ENCODE measurements at places on chromosomes 5 and 9.
A peak's percentile ranks its signal among the peaks of the same experiment; 100 is the strongest.

- peak; percentile 87 for DNase-seq
Observed at GRCh38 chr9:71814815-71815214, 46.5 kb upstream of the CEMIP2 start.

- no peak for DNase-seq
Observed at GRCh38 chr9:21286099-21286498, 19.0 kb downstream of the IFNA5 start.

- peak; percentile 91 for DNase-seq
Observed at GRCh38 chr5:16889972-16890519, 46.0 kb downstream of the MYO10 start.

DNA sequence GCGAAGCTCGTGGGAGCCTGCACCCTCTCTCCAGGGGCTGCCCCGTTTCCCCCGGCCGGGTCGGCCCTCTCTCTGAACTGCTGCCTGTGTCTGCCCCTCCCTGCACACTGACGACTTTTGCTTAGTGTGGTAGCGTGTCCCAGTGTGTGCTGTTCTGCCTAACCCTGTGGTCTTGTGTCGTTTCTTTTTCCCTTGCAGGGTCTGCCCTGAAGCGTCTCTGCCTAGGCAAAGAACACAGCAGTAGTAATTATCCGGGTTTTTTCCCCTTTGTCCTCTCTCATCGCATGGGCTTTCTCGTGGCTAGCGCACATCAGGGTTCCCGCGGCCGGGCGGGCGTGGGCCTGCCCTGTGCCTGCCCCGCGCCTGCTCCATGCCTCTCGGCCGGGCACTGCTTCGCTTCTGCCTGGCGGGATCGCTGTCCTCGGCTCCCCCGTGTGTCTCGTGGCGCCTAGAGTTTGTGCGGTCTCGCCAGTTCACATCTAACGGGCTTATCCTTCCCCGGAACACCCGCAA, 122.7 kb downstream of the WNK2 start:
- no peak for DNase-seq

- DNase-seq: no peak
Observed at GRCh38 chr9:20023210-20023905, 234.5 kb upstream of the SLC24A2 start.

DNA sequence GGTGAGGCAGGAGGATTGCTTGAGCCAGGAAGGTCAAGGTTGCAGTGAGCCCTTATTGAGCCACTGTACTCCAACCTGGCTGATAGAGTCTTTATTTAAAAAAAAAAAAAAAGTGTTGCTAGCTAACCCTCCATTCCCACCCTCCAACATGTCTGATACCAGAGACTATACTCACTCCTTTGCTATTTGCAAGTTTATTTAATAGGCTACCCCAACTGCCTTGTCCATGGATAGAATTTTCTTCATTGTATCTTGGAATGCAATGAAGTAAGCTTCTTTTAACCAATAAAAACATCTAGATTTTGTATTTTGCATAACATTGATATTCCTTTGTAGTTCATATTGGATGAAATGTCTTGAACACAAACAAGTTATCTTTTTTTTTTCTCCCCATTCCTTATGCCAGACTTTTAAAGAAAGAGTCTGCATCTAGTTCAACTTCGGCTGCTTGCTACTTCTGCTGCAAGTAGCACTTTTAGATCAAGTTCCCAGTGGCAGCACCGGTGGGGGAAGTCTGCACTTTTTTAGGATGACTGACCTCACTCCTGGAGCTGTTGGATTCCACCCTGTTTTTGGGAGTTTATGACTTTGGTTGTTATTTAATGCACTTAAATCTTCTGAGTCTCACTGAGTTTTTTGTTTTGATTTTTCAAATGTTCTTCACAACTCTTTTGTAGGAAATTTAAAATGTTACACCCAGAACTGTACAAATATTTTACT, 112.5 kb downstream of the UHRF2 start:
- DNase-seq: peak; percentile 34

GRCh38 chr5:157613385-157614245, 38.0 kb upstream of the ADAM19 start:
- DNase-seq: no peak

DNA sequence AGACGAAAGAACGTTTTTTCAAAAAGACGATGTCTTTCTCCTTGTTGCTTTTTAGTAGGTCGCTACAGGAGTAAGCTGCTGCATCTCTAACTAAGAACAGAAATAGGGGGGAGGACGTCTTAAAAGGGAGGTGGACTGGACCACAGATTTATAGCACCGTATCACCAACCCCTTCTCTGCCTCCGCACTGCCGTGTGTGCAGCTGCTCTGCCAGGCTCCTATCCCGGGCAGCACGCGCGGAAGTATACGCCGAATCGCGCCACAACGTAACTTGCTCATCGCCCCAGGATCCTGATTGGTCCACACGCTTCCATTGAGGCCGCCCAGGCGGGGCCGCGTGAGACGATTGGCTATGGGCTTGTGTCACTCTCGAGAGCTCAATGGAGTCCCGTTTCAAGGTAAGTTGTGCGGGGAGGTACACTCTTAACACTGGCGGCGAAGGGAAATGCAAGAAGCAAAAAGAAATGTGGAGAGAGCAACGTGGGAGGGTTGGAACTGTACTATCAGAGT, at the start of gene ELAVL2:
Gene ELAVL2, minus strand, starts transcription at position 121 of the 510 bp plus-strand sequence. CDS start 64,006 bp downstream, outside the sequence.
- DNase-seq: peak; percentile 98

- DNase-seq: no peak
Observed at GRCh38 chr5:148633067-148633377, 21.3 kb downstream of the HTR4 start.

DNA sequence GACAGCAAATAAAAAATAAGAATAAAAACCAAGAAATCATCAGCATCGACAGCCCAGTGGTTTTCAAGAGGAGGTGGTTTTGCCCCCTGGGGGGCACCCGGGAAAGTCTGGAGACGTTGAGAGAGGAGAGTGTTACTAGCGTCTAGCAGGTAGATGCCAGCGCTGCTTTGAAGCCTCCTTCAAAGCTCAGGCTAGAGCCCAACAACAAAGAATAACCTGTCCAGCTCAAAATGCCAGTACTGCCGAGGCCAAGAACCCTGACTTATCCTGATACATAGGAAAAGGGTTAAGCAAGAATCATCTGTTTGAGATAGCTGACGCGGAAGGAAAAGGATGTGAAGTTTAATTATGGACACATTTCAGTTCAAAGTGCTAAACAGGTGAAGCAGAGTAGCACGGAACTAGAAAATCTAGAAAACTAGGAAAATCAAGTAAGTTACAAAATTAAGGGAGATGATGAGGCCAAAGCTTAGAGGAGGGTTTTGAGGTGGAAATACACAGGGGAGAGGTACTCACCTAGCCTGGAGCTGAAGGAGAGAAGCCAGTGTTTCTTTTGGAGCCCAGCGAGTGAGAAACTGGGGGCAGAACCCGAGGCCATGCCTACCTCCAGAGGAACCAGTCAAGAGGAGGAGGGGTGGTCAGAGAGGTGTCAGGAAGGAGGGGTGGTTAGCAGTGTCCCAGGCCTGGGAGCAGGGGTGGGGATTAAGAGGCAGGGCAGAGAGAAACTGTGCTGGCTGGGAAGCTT, 121.0 kb upstream of the RETREG1 start:
- DNase-seq: no peak

- DNase-seq: no peak
Observed at GRCh38 chr9:132164604-132165362, 2.9 kb downstream of the NTNG2 start.

DNA sequence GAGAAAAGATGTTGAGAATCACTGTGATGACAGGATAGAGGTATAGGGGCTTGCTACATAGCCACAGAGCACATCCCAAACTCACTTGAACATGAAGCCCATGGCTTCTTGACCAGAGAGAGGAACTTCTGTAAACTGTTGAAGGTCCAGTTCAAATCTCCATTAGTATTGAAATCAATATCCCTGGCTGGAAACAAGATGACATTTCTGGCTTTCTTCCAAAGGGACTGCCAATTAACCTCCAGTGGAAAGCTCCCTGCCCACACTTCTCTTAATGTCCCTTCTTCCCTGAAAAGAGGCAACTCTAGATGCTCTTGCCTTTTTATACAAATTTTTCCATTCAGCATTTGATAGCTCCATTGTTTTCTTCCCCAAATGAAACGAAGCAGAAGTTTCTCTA, 612.1 kb downstream of the EBF1 start:
- no peak for DNase-seq

GRCh38 chr5:123046222-123046621, 9.7 kb upstream of the PPIC start:
- DNase-seq: no peak

DNA sequence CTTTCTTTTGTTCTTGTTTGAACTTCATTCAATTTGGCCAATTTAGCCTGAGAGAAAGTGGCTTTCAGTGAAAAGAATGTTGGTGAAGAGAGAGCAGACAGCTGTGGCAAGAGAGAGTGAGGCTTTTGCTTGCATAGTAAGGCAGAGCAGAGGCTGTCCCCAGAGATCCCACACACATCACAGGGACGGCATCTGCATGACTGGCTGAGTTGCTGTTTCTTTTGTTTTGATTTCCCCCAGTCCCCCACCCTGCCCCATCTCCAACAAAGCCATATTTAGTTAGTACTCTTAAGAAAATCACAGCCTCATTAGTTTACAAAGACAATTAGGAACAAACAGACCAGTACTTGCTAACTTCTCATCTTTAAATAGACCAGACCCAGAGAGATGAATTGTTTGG, 363.9 kb upstream of the SEMA6A start:
- DNase-seq: no peak

DNA sequence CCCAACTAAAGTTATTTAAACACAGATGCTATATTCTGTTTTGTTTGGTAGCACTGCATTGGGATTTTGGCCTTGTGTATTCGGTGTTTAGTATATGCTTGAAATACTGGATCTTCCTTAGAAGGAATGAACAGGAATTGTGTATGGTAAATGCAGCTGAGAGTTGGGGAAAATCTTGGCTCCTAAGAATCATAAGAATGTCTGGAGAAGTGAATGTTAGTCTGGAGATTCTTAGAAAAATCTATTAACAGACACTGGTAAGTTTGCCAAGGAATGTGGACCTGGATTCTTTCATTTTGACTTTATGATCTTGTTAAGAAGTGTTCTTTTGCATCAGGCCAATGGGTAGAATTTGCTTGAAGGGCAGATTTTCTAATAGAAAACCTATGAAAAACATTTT, 38.9 kb downstream of the SNX30 start:
- peak; percentile 92 for DNase-seq

GRCh38 chr5:62942384-62942783, 363.8 kb downstream of the LRRC70 start:
- no peak for DNase-seq

DNA sequence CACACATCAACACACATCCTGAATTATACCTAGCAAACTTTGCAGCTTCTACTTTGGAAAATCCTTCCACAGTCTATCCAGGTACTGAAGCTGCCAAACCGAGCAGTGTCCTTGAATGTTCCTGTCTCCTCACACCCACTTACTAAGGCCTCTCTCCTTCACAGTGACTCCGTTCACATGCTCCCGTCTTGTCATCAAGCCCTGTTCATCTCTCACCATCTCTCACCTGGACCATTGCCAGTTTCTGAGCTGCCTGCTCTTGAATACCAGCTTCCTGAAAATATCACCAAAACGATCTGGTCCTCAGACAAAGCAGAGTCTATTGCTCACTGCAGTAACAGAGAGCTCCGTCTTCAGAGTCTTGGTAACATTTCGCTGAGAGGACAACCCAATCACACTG, 57.4 kb downstream of the GCNT1 start:
- no peak for DNase-seq

DNA sequence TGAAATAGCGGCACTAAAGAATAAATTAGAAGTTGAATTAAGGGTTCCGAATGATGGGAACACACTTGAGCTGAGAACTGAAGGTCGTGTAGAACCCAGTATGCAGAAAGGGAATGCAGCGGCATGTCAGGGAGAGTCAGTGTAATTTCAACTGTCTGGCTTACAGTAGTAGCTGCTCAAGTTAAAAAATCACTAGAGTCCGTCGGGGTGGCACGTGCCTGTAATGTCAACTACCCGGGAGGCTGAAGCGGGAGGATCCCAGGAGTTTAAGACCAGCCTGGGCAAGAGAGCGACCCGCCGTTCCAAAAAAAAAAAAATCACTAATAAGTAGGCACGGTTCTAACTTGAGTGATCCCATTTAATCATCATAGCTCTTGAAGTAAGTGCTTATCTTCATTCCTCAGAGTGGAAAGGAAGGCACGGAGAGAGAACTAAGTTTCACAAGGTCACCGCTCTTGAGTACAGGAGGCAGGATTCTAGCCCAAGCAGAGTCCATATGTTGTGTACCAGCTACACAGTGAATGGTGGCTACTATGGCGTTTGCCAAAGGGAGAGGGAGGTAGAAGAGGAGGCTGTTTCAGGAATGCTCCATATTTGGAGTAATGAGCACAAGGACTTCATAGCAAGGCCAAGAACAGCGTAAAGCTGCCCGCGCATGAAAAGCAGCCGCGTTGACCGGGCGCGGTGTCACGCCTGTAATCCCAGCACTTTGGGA, 831 bp downstream of the RMRP start:
- DNase-seq: peak; percentile 41

DNA sequence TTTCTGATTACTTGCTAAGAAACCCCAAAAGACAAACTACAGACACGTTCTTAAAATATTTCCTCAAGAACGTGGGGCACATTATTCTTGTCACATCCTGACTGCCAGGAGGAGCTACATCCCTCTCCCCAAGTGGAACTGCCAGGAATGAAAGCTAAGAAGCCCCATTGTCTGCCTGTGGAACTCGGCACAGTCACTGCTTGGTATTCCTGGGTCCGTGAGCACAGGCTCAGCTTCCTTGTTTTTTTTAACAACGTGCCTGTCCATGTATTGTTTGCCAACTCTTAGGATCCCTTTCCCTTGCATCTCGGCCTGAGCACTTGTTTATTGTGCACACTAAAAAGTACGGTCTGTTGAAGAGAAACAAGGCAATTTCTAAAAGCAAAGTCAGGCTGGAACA, 47.0 kb upstream of the SELENOP start:
- DNase-seq: no peak

GRCh38 chr9:75148561-75148960, 60.2 kb downstream of the OSTF1 start:
- DNase-seq: peak; percentile 82

DNA sequence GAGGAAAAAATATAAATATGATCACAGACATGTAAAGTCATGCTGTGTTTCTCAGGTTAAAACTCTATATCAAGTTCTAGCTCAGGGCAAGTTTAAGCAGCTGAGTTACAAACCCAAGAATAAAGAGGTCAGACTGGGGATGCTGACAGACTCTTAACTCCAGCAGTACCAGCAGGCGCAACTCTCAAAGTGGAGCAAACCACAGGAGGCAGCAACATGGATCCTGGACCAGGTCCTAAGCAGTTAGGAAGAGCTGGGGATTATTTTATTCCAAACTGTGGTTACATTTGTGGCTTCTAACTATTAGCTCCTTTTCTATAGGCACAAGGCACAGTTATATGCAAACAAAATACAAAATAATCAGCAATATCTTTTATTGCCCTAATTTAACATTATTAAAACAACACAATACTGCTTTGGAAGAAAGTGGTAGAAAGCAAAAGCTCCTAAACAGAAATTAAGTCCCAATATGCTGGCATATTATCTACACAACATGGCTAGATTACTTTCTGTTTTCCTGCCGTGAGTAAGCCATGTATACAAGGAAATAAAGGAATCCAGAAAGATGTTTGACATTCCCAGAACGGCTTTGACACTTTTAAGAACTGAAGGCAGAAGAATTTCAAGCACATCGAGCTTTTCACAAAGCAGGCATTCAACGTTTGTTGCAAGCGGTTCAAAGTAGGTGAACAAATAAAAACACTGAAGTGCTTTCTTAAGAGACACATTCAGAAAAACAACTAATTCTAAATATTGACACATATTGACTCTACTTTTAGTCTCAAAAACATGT, 378.8 kb upstream of the ZNF608 start:
- DNase-seq: peak; percentile 61

- DNase-seq: peak; percentile 65
Observed at GRCh38 chr9:10008101-10008799, 604.6 kb downstream of the PTPRD start.

- no peak for DNase-seq
Observed at GRCh38 chr5:19546521-19546920, 441.5 kb downstream of the CDH18 start.
